ENCODE measurements at places on chromosomes 6 and 20. TPM values are rescaled to one million over a fixed set of nuclear protein-coding genes. Genes with fewer than 3 reads are reported as not detected.

- no peaks in the 10 kb centered on the region for H3K4me1 ChIP-seq
- H3K4me3 ChIP-seq: no peak overlapping the region
- no peak for DNase-seq
- no peaks in the 10 kb centered on the region for H3K27me3 ChIP-seq
These were observed 119.9 kb upstream of the SLC22A16 start for GRCh38 chr6:110596354-110596753.

DNA sequence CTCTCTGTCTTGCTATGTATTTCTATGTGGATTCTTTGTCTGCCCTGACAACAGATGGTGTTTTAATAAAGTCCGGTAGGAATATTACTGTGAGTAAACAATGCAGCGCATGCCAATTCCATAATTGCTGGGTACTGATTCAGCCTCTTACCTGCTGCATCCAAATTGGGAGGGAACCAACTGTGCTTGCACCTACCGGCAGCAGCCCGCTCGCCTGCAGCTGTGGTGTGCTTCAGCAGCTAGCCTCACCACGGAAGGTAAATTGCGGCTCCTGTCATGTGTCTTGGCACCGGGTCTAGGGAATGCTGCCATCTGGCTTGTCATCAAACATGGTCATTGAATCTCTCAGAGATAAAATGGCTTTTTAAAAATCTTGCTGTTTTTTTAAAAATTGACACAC, 704.8 kb upstream of the SLC35B3 start:
- H3K36me3 ChIP-seq: no peaks in the 10 kb centered on the region
- DNase-seq: peak; percentile 77
- peak overlapping the region; percentile 21 for H3K4me3 ChIP-seq
- no peaks in the 10 kb centered on the region for H3K27me3 ChIP-seq

DNA sequence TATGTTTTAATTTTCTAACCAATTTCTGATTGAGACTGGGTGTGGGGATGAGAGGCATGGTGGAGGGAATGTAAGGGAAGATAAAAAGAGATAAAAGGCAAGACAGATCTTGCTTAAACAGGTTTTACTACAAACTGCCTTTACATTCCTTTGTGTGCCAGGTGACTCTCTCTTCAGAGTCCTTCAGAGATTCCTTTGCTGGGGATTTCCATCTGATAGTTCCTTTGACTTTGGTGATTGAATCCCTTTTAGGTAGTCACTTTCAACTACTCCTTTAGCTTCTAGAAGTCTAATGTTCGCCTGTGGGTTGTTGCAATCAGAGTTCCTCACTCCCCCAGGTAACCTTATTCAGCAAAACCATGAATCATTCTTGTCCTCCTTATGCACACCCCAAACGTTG, 283.3 kb upstream of the MANEA start:
- no peak for DNase-seq
- no peaks in the 10 kb centered on the region for H3K4me1 ChIP-seq
- no peak overlapping the region for H3K4me3 ChIP-seq
- H3K27me3 ChIP-seq: no peaks in the 10 kb centered on the region

- no peaks in the 10 kb centered on the region for H3K4me1 ChIP-seq
- no peak for DNase-seq
- no peak overlapping the region for H3K27ac ChIP-seq
- H3K36me3 ChIP-seq: no peaks in the 10 kb centered on the region
These were observed 81.5 kb downstream of the HAO1 start for GRCh38 chr20:7858734-7859250.

Gene HLA-DQB1
- total RNA-seq: 7.2 TPM
